ENCODE measurements at places on chromosomes 2 and 18.

DNA sequence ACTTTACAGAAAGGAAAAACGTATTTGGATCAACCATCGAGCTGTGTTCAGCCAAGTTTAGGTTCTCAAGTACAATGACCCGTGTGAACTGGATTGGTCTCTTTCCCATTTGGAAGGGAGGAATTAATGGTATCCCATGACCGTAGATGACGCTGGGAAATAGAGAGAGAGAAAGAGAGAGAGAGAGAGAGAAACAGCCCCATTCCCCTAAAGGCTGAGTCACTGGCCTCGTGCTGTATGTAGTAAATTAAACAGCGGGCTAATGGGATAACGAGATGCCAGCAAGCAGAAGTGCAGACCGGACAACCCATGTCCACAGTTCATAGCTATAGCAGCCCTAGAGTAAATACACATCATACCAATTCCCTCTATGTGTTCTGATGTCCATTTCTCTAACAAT lies 99.6 kb downstream of the BCL11A start:
- no peak for DNase-seq

- DNase-seq = no peak
Measured at GRCh38 chr2:65072181-65072970, 16.2 kb downstream of the CEP68 start.

- no peak for DNase-seq
Measured at GRCh38 chr2:42648796-42649195, 80.4 kb downstream of the MTA3 start.

- DNase-seq = no peak
Measured at GRCh38 chr2:236656166-236656565, 86.5 kb downstream of the ACKR3 start.

- no peak for DNase-seq
Measured at GRCh38 chr2:219844401-219845091, 217.1 kb downstream of the SLC4A3 start.

GRCh38 chr2:86477349-86477748 lies 36.2 kb downstream of the KDM3A start:
- DNase-seq = no peak

DNA sequence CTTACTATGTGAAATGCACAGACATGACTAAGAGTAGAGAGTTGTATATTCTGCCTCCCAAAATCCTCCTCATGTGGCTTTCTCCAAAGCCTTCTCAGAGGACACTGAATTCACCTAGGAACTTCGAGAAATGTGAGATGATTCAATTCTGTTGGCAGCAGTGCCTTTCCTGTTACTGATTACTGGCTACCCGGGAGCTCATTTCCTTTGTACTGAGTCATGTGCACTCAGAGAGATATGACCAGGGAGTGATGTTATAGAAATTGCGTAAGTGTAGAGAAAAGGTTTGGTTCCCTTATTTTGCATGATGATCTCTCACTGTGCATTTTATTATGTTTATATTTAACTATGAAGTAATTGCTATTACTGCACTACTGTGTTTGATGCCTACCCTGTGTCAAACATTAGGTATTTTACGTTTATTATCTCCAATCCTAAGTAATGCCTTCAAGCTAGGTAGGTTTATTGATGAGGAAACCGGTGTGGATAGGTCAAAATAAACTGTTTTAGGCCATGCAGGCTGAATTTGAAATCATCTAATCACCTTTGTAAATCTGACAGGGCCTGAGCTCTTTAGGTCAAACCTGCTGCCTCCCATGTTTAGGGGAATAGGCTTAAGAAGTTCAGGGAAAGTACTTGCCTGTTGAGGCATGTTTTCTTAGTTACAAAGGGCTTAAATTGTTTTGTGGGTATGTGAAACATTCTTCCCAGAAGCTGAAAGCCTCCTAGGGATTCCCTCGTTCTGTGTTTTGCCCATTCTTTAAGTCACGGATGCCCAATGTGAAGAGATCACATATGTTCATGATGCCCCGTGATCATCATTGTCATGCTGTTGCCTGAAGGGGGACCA lies 86.8 kb downstream of the FMNL2 start:
- DNase-seq = peak; percentile 92

DNA sequence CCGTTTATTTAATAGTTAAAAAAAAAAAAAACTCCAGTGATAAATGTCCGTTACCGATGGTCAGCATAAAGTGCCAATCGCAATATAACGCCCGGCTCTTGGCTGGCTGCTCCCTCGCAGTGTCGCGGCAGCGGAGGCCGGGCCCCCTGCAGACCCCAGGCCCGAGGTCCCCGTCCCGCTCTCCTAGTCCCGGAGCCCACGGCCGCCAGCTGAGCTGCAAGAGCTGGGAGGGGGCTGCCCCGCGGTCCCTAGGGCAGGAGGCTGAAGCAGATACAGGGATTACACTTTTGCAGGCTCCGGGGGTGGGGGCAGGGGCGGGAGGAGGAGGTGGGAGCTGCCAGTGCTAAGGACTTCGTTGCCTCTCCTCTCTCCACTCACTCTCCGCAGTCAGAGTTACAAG lies 6.9 kb downstream of the OSR1 start:
- no peak for DNase-seq

DNA sequence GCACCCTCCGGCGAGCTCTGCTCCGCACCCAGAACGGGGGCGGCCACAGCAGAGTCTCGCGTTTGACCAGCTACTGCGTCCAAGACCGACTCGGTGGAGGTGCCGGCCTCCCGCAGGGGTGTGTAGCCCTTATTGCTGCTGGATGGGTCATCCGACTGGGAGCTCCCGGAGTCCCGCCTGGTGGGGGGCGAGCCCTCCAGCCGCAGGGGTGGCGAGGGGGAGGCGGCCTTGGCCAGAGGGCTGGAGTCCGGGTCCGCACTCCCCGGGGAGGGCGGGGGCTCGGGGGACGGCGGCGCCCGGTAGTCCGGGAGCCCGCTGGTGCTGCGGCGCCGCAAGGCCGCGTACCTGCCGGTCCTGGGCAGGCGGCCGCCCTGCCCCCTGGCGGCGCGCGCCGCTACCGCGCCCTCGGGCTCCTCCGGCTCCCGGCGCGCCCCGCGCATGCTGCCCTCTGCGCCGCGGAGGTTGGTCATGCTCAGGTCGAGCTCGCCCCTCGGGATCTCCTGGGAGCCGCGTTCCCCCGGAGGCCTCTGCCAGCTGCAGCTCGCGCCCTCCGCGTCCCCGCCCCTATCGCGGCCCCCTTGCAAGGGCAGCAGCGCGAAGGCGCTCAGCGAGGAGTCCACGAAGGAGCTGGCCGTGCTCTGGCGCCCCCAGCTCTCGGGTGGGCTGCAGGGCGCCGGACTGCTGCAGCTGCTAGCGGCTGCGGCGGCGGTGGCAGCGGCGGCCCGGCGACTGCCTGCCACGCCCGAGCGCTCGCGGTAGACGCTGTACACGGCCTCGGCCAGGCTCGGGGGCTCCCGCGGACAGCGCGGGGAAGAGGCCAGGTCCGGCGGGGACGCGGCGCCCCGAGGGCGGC lies 4.8 kb downstream of the TMEM200C start:
- no peak for DNase-seq

DNA sequence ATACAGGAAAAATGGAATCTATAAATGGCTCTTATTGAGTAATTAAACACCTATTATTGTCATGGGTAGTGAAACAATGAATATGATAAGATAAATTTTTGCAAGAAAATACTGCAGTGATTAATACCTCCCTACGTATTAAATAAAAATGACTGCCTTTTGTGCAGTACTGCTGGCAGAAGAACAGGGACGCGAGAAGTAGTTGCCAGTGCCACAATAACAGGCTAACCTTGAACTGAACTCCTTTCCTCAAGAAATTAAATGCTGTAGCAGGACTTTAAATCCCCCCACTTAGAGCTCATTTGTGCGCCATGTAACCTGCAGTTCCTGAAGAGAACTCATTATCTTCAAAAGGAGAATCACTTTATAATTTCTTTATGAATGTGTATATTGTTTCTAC lies 24.6 kb downstream of the FIGN start:
- no peak for DNase-seq

DNA sequence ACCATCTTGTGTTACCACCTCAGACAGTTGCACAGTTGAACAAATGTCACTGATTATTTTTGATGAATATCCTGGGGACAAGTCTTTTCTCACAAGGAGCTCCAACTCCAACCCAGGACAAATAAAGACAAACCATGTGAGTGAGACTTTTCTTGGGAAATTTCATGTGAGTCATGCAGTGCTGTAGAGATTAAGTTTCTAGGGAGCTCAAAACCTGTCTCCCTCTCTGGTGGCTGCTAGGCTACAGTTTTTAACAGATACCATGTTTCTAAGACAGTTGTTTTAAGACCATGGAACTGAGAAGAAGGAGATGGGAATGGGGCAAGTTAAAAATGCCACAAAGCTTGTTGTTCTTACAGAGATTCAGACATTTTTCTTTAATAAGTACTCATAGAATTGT lies 255.5 kb downstream of the RIT2 start:
- DNase-seq = no peak

DNA sequence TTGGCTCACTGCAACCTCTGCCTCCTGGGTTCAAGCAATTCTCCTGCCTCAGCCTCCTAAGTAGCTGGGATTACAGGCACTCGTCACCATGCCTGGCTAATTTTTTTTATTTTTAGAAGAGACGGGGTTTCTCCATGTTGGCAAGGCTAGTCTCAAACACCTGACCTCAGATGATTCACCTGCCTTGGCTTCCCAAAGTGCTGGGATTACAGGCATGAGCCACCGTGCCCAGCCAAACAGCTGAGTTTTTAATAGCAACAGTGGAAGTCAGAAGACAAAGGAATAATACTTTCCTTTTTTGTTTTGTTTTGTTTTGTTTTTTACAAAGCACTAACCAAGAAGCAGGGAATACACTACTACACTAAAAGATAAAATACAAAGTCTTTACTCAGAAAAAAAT lies 16.9 kb downstream of the GPR75 start:
- no peak for DNase-seq

DNA sequence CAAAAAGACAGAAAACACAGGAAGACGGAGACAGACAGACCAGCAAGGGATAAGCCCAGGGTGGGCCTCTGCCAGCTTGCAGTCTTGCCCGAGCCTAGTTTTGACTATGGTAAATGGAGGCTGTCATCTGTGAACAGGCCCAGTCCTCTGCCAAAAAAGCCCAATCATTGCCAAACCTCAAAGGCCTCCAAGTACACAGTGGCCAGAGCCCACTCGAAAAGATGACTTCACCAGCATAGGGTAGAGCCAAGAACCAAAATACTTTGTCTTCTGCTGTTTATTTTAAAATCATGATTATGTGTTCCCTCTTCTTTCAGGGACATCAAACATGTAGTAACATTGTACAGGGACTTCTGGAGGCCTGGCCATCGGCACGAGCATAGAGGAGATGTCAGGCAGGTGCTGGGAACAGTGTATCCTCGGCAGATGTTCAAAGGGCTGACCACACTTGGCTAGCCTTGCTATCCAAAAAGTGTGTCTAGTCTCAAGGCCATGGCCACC lies 66.0 kb downstream of the TTC32 start:
- DNase-seq = no peak

- no peak for DNase-seq
Measured at GRCh38 chr2:7961550-7961949, 720.3 kb upstream of the ID2 start.

GRCh38 chr2:111116843-111117597 lies 3.7 kb upstream of the BCL2L11 start:
- DNase-seq = peak; percentile 59

- peak; percentile 92 for DNase-seq
Measured at GRCh38 chr2:58039170-58039611, 7.4 kb upstream of the VRK2 start.

Measured in OCI-M1 (cell line).